ENCODE measurements at places on chromosomes 3 and 15.
A peak's percentile ranks its signal among the peaks of the same experiment; 100 is the strongest.

- DNase-seq: no peak
Observed at GRCh38 chr3:46203681-46204080, 4.4 kb downstream of the CCR1 start.

- peak; percentile 44 for DNase-seq
Observed at GRCh38 chr15:74616366-74616939, 817 bp downstream of the CLK3 start.

GRCh38 chr3:184631472-184631861 is 69.9 kb downstream of the EPHB3 start:
- DNase-seq: no peak

DNA sequence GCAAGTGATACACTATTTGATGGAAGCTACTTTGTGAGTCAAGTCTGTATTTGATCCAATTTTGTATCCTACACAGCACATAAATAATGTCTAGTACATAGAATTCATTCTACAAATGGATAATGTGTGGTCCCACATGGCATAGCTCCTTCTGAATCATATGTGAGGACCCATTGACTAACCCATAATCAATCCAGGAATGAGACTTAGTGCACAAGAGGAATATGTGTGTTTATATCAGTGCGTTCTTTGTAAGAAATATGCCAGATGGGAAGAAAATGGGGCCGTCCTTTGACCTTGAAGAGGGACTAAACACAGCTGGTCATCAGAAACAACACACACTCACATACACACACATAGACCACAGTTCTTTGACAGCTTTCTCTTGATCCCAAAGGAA is 282.7 kb upstream of the SEMA6D start:
- DNase-seq: no peak

GRCh38 chr15:99537344-99537743 is 28.4 kb upstream of the MEF2A start:
- no peak for DNase-seq

GRCh38 chr15:71250936-71251583 is 135.8 kb downstream of the THSD4 start:
- no peak for DNase-seq

DNA sequence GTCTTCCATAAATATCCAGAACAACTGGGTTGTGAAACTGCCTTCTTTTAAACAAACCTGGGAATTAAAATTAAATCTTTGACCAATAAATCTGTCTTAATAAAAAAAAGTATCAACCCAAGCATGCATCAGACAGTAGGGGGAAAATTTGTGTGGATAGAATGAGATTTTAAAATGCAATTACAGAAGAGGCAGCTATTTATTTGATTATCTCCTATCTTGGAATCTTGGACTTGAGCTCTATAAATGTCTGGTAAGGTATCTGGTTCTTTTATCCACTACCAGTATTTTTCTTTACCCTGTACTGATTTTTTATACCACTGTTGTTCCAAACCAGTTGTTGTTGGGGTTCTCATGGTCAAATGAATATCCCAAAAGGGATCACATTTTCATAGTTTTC is 157.6 kb upstream of the VEPH1 start:
- DNase-seq: no peak

- peak; percentile 43 for DNase-seq
Observed at GRCh38 chr3:172129850-172130716, 90.7 kb downstream of the FNDC3B start.

DNA sequence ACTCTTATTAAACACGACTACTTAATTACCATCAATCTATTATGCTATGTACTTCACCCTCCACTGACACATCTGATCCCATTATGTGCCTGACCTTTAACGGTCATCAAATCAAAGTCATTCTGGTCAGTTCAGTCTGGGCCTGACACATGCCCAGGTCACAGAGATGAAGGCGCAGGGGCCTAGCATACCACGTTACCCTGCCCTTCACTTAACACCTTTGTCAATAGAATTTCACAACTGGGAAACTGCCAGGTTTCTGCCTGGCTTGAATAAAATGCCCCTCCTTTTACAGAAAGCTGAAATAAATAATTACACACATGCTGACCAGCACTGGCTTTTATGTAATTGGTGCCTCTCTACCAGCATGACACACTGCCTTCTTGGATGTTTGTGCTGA is 39.5 kb downstream of the MECOM start:
- DNase-seq: no peak

GRCh38 chr3:25843332-25843731 is 53.4 kb downstream of the OXSM start:
- DNase-seq: no peak

DNA sequence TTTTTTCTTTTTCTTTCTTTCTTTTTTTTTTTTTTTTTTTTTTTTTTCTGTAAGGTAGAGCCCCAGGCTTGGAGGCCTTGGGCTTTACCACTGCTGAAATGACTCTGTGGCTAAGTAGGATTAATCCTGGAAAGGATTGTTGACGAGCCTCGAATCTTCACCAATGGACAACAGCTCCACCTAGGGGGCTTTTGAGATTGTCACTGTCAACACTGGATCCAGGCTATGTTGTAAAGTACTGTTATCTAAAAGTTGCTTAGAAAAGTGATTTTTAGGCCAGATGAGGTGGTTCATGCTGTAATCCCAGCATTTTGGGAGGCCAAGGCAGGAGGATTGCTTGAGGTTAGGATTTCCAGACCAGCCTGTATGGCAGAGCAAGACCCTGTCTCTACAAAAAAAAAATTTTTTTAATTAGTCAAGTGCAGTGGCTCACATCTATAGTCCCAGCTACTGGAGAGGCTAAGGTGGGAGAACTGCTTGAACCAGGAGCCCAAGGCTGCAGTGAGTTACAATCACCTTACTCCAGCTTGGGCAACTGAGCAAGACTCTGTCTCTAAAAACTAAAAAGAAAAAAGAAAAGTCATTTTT is 41.6 kb downstream of the KLHL18 start:
- DNase-seq: peak; percentile 4

DNA sequence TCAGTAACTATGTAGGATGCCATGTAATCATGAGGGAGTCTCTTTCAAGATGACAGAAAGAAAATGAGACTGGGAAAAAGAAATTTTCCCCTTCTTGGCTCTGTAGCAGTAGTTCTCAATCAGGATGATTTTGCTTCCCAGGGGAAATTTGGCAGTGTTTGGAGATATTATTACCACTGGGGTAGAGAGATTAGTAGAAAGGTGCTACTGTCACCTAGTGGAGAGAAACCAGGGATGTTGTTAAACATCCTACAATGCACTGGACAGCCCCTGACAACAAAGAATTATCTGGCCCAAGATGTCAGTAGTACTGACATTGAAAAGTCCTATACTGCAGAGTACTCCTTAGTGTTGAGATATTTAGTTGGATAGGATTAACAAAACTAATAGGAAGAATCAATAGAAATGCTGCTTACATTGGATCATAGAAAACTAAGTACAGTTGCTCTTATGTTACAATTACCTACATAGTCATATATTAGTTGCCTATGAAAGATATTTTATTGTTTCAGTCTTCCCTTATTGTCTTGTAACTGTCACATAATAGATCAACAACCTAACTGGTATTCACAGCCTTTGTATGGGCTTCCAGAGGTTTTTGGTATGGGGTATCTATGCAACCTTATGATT is 433.3 kb downstream of the RAP2B start:
- no peak for DNase-seq

- DNase-seq: no peak
Observed at GRCh38 chr15:68143785-68144184, 61.3 kb downstream of the CALML4 start.

DNA sequence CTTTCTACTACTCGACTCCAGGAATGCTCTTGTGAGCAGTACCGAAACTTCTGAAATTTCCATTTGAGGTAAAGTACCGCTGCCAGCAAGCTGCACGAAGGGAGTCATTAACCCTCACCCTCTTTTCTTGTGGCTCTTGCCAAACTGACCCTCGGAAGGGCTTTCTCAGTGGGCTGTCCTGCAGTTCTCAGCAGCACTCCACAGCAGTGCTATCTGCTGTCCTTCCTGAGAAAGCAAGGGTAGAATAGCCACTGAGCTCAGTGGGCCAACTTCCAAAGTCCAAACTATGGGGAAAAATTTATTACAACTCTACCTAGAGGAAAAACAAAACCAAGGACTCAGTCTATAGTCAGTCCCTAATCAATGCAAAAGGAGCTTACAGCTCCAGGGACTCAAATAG is 38.5 kb upstream of the COL8A1 start:
- DNase-seq: no peak

DNA sequence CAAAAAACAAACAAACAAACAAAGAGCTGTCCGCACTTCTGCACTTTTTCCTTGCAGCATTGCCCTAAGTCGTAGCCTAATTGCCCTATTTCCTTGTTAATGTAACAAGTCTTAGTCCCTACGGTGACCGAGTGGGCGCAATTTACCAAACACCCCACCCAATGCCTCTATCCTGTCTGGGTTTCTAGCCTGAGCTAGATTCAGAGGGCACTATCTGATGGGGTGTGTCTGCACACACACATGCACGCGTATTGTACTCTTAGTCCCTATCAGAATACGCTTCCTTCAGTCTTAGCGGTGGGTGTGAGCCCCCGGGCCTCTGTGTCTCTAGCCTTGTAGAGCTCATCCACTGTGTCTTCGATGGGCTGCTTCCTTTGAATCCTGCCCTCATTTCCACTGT is 125.9 kb upstream of the DLG1 start:
- DNase-seq: no peak

DNA sequence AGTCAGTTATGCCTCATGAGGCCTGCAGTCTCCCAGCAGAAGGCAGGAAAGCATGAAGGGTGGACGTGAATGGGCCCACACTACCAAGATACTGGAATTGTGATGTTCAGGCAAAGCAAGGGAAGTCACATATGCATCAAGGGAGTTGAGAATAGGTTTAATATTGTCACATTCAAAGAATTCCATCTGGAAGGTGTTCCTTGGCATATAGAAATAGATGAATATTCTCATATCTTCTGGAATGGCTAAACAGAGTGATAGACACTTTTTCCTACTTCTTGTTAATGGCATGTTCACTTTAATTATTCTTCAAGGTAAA is 103.7 kb downstream of the CMSS1 start:
- DNase-seq: no peak

DNA sequence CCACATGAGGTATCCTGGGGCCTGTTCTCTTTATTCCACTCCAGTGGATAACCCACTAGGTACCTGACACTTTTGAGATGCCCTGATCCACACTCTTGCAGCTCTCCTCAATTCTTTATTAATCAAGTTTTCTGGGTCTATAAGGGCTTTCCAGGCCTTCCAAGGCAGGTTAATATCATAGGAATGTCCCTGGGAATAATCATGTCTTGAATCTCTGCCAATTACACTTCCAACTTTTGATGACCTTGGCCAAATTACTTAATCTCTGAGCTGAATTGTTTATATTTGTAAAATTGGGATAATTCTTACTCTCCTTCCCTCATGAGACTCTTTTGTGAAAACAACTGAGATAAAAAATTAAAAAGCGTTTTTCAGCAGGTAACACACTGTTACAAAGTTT is 881.7 kb downstream of the MCTP2 start:
- no peak for DNase-seq

DNA sequence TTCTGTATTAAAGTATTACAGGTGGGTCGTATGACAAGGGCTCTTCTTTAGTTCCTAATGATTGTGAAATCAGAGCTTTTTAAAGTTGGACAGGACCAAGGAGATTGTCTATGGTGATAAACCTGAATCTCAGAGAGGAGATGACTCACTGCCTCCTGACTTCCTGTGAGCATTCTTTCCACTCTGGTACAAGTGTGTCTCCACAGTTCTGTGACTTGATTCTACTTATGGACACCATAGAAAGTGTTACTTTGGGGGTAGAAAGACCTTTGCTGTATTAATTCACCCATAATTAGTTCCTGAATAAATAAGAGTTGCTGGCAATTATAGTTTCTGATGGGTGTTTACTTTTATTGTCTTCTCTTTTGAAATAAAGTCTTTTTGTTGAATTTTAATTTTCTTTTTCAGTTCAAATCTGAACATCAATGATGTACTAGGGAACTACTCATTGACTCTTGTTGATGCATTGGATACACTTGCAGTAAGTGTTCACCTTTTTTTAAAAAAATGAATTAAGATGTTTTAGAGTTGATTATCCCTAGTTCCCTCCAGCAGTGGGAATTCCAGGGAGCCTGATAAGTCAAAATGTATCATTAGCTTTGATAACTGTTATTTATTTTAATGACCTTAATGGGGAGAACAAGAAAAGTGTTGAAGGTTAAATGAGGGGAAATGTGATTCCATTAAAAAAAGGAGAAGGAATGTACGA is 7.4 kb downstream of the EDEM1 start:
- no peak for DNase-seq

DNA sequence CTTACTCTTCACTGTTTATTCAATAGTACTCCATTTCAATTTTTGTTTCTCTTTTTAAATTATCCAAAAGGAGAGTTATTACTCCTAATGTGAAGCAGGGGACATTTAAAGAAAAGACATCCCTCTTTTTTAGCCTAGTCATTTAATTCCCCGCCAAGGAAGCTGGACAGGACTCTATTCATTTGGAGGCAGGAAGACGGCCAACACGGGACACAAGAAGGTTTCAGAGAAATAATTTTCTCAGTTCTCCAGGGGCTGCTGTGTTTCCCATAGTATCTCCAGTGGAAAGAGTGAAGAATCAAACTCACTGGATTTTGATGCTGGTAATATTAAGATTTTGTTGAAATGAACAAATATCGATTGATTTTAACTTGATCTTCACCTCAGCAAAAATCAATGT is 833.7 kb downstream of the ROBO2 start:
- no peak for DNase-seq

- no peak for DNase-seq
Observed at GRCh38 chr3:62238431-62238830, 134.9 kb downstream of the FEZF2 start.

DNA sequence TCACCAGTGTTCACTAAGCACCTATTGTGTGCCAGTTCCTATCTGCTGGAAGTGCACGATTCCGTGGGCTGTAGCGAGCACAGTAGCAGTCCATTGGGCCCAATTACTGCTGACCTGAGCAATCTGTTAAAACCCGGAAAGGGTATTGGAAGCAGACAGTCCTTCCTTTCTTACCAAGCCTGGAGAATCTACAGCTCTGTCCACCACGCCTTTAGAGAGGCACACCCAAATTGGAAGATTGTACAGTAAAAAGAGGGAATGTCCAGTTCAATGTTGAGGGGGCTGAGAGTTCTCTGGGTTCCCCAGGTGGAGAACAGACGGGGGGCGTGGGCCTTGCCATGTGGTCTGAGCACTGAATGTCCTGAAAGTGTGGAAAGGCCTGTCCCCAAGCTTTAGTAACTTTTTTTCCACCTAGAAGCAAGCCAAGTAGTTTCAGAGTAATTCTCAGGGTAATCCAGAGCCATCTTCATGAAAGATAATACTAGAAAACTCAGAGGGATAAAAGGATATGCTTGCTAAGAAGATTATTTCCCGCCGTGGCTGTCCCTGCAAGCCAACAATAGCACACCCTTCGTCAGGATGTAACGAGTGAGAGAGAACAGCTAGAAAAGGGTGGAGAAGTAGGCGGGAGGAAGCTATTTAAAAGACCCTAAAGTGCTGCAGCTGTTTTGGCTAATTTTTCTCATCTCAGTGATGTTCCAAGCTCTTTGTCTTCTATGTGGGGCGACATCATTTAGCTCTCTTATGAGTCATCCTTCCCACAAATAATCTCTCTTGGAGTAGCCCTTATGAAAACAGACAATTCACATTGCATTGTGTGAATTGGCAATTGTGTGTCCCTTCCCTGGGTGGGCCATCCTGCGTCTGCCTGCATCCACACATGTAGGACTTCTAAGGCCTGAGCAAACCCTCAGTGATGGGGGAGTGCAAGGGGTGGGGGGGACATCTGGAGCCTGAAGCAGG is 181.0 kb downstream of the ATG7 start:
- DNase-seq: no peak

All from stimulated activated CD8-positive, alpha-beta memory T cell treated with anti-CD3 and anti-CD28 coated beads, Interleukin-12 subunit alpha, Interleukin-12 subunit beta, amount 100 ng/mL, for 4 hours (primary cell).